Neural progenitor cell (in vitro differentiated cells): ENCODE measurements at places on chromosomes 3 and 15.

GRCh38 chr3:14950274-14950673, 2.9 kb downstream of the NR2C2 start:
- H3K27ac ChIP-seq: no peak overlapping the region
- peaks cover 22% of the 10 kb centered on the region for H3K4me1 ChIP-seq
- H3K27me3 ChIP-seq: no peaks in the 10 kb centered on the region
- no peak overlapping the region for H3K4me3 ChIP-seq
- no peaks in the 10 kb centered on the region for H3K36me3 ChIP-seq

- H3K36me3 ChIP-seq: peaks cover 4% of the 10 kb centered on the region
- peak overlapping the region; percentile 41 for H3K27ac ChIP-seq
- peaks cover 13% of the 10 kb centered on the region for H3K4me1 ChIP-seq
- H3K4me3 ChIP-seq: peak overlapping the region; percentile 93
Observed at GRCh38 chr15:80404761-80405553, 775 bp downstream of the ARNT2 start.

DNA sequence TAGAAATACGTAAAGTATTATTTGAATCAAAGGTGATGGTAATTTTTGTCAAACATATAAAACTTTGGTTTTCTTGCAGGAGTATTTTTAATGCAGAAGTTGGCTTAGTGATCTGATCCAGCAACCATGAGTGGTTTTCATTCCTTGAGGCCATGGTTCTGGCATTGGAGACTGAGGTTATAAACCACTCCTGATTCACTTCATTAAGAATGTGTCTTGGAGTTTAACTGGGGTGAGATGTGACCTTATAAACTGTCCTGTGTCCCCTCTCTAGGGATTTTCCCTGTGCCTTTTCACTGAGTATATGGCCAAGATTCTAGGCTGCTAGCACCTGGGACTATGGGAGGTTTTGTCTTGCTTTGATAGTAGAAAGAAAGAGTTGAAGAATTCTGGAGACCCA, 94.3 kb downstream of the RYR3 start:
- H3K36me3 ChIP-seq: no peaks in the 10 kb centered on the region
- no peaks in the 10 kb centered on the region for H3K4me1 ChIP-seq
- H3K4me3 ChIP-seq: no peak overlapping the region
- no peak for DNase-seq

- H3K4me3 ChIP-seq: no peak overlapping the region
- H3K4me1 ChIP-seq: no peaks in the 10 kb centered on the region
- H3K27me3 ChIP-seq: no peaks in the 10 kb centered on the region
- no peak overlapping the region for H3K27ac ChIP-seq
Observed at GRCh38 chr3:127889976-127890650, 24.9 kb upstream of the KBTBD12 start.

GRCh38 chr15:50390554-50391264, 33.5 kb upstream of the USP8 start:
- no peak overlapping the region for H3K27ac ChIP-seq
- H3K27me3 ChIP-seq: no peaks in the 10 kb centered on the region
- no peaks in the 10 kb centered on the region for H3K4me1 ChIP-seq
- DNase-seq: no peak

DNA sequence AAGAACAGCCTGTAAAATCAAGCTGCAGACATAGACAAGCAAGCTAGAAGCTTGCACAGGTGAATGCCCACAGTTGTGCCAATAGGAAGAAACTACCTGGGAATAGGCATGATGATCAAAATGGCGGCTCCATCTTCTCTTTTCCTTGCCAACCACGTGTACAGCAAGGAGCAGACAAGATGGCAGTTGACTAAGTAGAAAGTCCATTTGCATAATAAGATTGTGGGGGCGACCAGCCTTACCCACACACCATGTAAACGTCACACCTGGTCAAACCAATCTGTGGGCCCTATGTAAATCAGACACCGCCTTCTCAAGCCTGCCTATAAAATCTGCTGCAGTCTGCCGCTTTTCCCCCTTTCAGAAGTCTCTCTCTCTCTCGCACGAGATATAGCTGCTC, 25.1 kb upstream of the ANKRD34C start:
- no peaks in the 10 kb centered on the region for H3K36me3 ChIP-seq
- H3K4me1 ChIP-seq: no peaks in the 10 kb centered on the region
- DNase-seq: no peak
- no peak overlapping the region for H3K27ac ChIP-seq
- no peak overlapping the region for H3K4me3 ChIP-seq
- H3K27me3 ChIP-seq: no peaks in the 10 kb centered on the region

DNA sequence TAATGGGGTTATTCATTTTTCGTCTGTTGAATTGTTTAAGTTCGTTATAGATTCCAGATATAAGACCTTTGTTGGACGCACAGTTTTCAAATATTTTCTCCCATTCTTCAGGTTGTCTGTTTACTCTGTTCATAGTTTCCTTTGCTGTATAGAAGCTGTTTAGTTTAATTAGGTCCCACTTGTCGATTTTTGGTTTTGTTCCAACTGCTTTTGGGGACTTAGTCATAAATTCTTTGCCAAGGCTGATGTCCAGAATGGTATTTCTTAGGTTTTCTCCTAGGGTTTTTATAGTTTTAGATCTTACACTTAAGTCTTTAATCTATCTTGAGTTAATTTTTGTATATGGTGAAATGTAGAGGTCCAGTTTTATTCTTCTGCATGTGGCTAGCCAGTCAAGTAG, 58.9 kb upstream of the ZNF280D start:
- H3K4me3 ChIP-seq: no peak overlapping the region
- no peaks in the 10 kb centered on the region for H3K27me3 ChIP-seq
- H3K36me3 ChIP-seq: no peaks in the 10 kb centered on the region
- no peak overlapping the region for H3K27ac ChIP-seq
